ENCODE measurements at places on chromosomes 16 and 17.

GRCh38 chr16:85486256-85486915 lies 126.7 kb upstream of the GSE1 start:
- no peak for DNase-seq

GRCh38 chr17:33769066-33769465 lies 476.0 kb upstream of the ASIC2 start:
- DNase-seq = no peak

GRCh38 chr17:82383411-82383810 lies 11.8 kb downstream of the UTS2R start:
- no peak for DNase-seq

DNA sequence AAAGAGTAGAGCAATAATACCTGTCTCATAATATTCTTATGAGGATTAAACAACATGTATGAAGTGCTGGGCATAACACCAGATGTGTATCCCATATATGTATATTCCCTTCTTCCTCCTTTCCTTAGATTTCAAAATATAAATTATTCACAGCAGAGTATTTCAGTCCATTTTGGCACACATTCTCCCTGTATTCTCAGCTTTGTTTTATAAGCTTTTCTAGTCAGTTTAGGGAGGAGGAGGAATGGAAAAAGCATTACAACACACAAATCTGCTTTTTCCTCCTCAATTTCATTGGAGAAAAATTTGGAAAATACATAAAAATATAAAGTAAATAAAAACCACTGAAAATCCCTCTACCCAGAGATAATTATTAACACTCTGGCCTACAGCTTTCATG lies 46.6 kb upstream of the CORO6 start:
- no peak for DNase-seq

Measured in stimulated activated CD4-positive, alpha-beta T cell treated with anti-CD3 and anti-CD28 coated beads, TNF-alpha, amount 100 ng/mL, for 1 hour (primary cell).